ENCODE measurements at places on chromosomes 7 and 10.

DNA sequence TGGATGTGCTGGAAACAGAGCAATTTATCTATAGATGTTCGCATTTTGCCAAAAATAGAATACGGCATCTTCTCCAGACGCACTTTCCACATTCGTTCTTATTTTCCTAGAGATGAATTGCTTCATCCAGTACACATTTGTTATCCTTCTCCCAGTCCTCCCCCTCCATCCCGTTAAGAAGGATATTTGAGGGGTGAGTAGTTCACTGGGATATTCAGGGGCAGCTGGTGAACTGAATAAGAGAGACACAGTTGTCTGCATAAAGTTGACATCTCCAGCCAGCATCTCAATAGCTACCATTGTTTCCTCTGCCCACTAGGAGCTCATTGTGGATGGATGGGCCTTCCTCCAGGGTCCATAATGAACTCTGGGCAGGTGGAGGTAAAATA, 456.8 kb upstream of the NRP1 start:
- DNase-seq: no peak

DNA sequence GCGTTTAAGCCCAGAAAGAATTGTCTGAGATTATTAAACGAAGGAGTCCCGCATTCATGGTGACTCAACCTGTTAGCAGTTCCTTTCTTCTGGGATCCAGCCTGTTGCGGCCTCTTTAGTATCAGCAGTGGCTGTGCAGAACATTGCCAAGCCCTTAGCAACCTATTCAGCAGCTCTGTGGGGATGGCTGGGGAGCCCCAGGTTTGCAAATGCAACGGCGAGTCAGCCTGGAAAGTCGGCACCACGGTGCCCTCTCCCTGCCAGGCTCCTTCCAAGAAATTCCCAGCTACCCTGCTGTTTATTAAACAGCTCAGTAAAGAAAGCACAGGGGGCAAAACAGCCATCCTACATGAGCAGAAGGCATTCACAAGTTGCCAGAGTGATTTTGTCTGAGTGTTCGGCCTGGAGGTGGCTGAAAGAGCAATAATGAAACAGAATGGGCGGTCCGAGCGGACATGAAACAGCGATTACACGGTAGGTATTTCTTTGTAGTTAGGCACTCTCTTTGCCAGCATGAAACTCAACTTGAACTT, 198.3 kb downstream of the BAMBI start:
- no peak for DNase-seq

DNA sequence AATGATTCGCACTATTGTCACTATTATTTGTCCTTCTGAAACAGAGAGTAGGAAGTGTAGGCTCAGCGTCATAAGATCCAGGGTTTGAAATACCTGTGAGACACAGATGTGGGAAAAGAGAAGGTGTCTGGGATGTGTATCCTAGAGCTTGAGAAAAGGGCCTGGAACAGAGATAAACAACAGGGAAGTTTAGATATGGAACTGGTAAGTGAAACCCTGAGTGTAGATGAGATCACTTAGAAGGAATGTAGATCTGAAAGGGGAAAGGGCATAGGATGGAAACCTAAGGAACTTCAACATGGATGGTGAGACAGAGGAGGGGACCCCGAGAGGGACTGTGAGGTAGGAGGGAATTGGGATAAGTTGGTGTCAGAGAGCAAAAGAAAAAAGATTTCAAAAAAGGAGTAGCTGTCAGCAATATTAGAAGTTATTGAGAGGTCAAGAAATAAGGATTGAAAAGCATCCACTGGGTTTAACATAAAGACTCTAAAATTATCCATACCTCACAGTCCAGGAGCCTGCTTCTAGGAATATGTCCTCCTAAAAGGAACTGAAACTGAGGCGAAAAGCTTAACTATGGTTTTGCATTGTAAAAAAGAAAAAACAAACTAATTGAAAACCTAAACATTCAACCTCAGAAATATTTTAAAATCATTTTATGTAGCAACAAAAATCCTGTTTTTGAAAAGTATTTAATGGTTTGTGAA, 119.2 kb upstream of the NPVF start:
- DNase-seq: no peak

DNA sequence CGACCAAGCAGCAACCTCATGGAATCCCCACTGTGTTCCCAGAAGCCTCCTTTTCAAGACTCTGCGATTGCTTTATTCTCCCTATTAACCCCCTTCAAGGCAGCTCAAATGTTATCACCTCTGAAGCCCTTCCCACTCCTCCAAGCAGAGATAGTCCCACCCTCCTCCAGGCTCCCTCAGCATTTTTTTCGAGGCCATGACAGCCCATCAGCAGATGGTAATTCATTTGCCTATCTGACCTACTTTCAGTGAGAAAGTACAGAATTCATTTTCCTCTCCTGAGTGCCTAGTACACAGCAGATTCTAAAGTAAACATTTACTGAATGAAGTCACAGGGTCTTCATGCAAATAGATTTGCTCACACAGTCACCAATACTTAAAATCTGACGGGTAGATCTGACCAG, 47.8 kb downstream of the HERPUD2 start:
- peak; percentile 61 for DNase-seq

DNA sequence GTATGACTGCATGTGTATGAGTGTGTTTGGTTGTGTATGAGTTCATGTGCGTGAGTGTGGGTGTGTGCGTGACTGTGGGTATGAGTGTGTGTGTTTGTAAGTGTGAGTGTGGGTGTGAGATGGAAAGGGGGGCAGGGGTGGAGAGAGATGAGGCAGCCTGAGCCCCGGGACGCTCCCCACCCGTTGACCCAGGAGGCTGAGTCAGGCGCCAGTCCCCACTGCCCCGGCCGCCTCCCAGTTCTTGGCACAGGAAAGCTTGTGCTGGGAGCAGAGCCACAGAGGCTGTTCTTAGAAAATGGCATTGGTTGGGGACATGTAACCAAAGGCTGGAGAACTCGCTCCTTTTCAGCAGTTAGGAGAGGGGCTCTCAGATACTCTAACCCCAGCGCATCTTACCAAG, 27.8 kb upstream of the NUB1 start:
- peak; percentile 44 for DNase-seq

DNA sequence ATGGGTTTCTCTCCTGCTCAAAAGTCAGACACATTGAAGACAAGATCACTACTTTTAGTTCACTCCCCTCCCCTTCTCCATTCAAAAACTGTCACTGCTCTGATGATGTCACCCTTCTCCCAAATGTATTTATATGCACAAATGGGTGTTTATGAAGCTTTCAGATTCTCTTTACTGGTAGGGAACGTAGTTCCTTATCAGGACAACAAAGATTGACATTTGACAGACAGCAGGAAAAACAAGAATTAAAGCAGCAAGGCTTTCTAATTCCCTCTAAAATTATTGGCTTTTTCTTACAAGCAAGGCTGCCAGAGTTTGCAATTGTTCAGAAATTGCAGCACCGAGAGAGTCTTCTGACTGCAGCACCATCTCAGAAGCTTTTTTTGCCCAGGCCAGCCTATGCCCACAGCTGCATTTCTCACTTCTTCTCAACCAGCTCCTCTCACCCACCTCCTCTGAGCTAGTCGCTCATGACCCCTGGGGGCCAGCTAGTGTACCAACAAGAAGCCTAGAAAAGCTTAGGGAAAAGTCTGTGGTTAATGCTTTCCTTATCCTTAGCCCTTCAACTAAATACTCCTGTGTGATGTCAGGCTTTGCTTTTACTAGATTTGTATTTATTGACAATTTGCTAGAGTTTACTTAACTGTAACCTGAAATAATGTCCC, 265.1 kb downstream of the HTR7 start:
- no peak for DNase-seq

GRCh38 chr7:146423446-146423845, 306.8 kb downstream of the CNTNAP2 start:
- DNase-seq: no peak

DNA sequence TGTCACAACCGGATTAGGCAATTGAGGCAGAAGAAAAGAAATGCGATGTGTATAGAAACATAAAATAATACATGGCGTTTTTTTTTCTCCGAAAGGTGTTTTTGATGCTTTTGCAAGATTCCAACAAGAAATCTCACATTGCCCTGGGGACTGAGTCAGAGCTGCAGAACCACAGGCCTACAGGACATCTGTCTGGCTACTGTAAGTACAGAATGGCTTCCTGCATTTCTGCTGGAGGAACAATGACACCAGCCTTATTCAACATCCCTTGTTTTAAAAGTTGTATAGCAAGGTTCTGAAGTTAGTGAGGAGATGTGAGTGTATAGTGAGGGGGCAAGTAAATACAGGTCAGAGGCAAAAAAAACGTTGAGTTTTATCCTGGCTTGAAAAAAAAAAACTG, 256.4 kb downstream of the ABCA13 start:
- no peak for DNase-seq

DNA sequence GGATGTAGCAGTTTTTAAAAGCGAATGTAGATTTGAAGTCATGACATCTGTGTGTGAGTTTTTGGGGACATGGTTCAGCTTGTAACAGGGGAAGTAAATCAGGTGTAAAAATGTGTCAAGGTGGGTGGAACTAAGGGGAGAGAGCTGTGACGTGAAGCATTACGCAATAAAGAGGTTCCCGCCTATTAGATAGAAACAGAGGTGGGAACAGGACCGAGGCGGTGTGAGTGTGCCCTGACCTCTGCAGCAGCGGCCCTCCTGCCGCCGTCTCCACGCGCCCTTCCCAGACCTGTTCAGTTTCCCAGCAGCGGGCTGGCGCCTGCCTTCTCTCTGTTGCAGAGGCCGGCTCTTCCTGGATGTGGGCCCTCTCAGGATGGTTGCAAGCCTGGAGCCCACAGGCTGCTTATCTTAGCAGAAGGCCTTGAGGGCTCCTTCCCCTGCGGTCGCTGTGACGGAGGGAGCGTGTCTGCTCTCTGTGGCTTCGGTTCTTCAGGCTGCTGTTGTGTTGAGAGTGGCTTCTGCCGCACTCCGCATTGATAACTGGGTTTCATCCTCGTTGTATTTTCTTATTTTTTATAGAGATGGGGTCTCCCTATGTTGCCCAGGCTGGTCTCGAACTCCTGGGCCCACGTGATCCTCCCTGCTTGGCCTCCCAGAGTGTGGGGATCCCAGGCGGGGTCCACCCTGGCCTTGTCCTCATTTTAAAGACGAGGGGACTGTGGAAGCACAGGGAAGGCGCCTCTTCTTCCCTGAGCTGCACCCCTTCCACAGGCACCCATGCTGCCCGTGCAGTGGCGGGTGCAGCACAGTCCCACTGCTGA, 65.0 kb downstream of the DNAJB6 start:
- DNase-seq: no peak

Data from left lobe of liver (tissue), 2 donors.